ENCODE measurements at places on chromosomes 1 and 21.
A peak's percentile ranks its signal among the peaks of the same experiment; 100 is the strongest.

DNA sequence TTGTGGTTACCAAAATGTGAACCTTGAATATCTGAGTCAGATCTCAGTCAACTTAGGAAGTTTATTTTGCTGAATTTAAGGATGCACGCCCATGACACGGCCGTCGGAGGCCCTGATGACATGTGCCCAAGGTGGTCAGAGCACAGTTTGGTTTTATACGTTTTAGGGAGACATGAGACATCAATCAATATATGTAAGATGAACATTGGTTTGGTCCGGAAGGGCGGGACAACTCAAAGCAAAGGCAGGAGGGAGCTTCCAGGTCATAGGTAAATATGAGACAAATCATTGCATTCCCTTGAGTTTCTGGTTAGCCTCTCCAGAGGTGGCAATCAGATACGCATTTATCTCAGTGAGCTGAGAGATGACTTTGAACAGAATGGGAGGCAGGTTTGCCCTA is 1.0 kb upstream of the PRMT2 start:
- no peak for DNase-seq

GRCh38 chr1:97759078-97759477 is 161.8 kb downstream of the DPYD start:
- DNase-seq: no peak

GRCh38 chr1:168613691-168614231 is 37.4 kb downstream of the XCL1 start:
- no peak for DNase-seq

- DNase-seq: no peak
Measured at GRCh38 chr1:223311826-223312225, 52.1 kb downstream of the SUSD4 start.

GRCh38 chr1:67767103-67767782 is 66.0 kb downstream of the GNG12 start:
- DNase-seq: no peak

GRCh38 chr1:54291276-54292001 is 91.5 kb downstream of the MRPL37 start:
- DNase-seq: no peak

GRCh38 chr1:18951818-18952391 is 4.6 kb downstream of the IFFO2 start:
- peak; percentile 70 for DNase-seq

GRCh38 chr1:3174487-3175247 is 105.7 kb downstream of the PRDM16 start:
- DNase-seq: no peak

GRCh38 chr21:16751695-16752474 is 761.0 kb upstream of the CXADR start:
- no peak for DNase-seq

DNA sequence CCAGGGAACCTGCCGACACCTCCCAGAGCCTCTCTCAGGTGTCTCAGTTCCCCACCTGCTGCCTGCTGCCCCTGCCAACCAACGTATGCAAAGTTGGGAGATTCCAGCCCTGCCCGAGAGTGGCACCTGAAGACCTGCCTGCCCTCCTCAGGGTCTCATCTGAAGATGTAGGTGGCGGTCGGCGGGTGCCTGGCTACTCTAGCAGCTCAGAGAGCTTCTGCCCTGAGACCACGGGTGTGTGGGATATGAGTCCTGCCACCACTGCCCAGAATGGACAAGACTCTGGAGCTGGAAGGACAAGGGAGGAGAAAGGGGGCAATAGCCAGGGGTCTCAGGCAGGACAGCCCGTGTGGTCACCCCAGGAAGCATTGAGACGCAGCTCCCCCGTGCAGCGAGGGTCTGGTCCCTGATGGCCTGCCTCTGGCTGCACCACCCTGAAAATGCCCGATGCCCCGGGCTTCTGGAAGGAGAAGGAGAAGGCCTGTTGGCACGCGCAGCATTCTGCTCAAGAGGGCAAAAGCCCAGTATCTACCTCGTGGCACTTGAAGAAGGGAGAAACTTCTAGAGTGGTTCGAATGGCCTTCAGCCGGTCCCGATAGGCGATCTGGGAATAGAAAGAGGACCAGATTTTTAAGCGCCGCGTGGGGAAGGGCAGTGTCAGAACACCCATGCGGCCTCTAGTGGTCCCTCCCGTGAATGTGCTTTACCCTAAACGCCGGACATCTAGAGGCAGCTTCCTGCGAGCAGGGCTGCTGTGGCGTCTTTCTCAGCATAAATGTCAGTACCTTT is 88.8 kb downstream of the STUM start:
- peak; percentile 2 for DNase-seq

DNA sequence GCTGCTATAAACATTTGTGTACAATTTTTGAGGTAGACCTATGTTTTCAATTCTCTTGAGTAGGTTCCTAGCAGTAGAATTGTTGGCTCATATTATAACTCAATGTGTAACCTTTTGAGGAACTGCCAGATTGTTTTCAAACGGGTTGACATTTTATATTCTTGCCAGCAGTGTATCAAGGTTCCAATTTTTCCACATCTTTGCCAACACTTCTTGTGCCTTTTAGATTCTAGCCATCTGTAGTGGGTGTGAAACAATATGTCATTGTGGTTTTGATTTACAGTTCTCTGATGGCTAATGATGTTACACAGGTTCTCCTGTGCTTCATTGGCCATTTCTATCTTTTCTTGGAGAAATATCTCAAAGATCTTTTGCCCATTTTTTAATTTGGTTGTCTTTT is 36.4 kb downstream of the MAP3K7CL start:
- no peak for DNase-seq

- no peak for DNase-seq
Measured at GRCh38 chr1:73862355-73862754, 335.6 kb downstream of the LRRIQ3 start.
